ENCODE measurements at places on chromosomes 2 and 18.
A peak's percentile ranks its signal among the peaks of the same experiment; 100 is the strongest.

DNA sequence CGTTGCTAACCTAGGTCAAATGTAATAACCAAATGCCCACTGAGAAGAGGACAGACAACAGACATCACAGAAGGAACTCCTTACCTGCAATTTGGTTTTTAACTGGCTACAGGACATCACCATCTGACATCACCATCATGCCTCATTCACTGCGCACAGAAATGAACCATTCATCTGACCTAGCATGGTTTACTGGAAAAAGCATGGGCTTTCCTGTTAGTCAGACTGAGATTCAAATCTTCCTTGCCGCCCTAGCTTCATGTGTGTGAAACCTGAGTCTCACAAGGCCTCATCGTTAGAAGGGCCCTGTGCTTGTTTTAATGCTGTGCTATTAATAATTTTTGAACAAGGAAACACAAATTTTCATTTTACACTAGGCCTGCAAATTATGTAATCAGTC lies 1.1 kb upstream of the HIBCH start:
- peak; percentile 54 for DNase-seq

DNA sequence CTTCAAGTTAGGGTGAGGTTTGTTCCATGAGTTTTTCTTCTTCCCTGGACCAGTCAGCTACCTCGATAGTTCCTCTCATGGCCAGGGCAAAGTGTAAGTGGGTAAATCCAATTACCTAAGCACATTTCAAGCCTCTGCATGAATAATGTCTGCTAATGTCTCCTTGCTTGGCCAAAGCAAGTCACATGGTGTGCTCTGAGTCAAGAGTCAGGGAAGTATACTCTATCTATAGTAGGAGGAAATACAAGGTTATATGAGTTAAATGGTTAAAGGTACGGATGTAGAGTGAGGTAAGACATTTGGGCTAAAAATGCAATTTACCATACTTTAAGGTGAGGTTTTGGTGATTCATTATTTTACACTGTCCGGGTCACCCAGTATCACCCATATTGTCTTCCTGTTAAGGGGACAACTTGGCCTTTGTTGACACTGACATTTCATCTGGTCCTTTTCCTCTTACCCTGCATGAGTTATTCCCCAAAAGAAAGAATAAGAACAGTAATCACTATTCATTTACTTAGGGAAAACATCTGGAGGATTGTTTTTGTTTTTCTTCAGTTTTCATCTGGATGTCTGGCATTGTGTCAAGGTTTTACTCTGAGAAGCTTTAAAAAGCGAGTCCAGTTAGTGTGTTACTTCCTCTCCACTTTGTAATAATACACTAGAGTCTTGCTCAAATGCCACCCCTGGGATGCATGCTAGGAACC lies 405.5 kb downstream of the RND3 start:
- no peak for DNase-seq

GRCh38 chr18:63859781-63860475 lies 27.6 kb upstream of the SERPINB2 start:
- no peak for DNase-seq

GRCh38 chr2:55779459-55780421 lies 86.1 kb upstream of the PNPT1 start:
- DNase-seq = no peak

DNA sequence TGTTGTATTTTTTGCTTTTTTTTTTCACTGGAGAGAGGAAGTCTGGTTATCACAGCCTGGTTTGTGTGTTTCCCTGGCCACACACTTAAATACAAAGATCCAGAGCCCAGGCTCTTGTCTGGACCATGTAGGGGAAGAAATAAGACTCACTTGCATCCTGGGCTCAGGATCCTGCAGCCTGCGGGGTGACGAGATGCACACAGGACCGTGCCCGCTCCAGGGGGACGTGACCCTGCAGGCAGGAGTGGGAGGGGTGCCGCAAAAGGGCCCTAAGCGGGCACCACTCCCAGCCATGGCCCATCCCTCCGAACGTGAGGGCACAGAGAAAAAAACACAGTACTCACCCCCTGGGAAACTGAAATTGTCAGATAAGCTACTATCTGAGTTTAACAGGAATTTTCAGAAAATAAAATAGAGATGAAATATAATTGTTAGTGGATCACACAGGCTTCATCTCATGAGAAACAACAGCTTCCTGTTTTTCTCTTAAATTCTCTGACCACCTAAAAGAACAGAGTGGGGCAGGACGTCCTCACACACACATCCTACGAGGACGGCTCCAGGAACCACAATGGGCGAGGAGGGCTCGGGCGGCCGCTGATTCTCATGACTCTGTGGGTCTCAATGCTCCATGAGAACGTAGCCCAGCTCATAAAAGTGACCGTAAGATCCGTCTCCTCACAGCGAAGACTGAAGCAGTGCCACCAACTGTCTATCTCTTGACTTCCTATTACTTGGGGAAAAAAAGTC lies 142.6 kb upstream of the ALKAL2 start:
- no peak for DNase-seq

- no peak for DNase-seq
These were observed 17.3 kb downstream of the ALPK2 start for GRCh38 chr18:58611395-58612131.

DNA sequence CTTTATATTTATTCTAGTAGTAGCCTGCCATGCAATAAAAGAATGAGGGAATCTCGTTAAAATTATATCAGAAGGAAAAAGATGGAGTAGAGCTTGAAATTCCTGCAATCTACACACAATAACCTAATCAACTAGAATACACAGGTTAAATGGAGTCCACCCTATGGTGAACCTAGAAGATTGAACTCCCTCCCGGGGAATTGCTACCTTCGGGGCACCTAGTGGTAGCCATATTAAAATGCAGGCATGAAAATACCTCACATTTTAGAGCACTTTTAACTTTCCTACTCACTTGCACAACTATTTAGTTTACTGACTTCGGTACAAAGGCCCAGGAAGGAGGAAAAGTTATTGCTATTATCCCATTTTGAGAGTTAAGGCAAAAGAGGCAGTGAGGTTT lies 174.5 kb downstream of the SS18 start:
- no peak for DNase-seq

DNA sequence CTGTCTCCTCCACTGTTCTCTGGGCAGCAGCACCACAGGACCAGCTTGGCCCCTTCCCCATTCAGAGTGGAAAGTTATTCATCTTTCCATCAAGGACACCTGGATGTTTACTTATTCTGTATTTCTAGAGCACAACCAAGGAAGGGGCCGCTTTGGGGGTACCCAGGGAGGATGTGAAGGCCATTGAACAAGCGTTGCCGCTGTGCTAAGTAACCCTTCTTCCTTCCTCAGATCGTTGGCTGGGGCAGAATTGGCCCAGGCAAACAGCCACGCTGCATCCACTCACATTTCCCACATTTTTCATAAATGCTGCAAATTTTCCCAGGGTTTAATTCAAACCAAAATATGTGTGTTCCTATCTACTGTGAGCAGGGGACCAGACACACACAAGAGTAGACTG lies 76.2 kb upstream of the NPAS2 start:
- no peak for DNase-seq

GRCh38 chr2:239884875-239885274 lies 140.3 kb downstream of the NDUFA10 start:
- DNase-seq = no peak

DNA sequence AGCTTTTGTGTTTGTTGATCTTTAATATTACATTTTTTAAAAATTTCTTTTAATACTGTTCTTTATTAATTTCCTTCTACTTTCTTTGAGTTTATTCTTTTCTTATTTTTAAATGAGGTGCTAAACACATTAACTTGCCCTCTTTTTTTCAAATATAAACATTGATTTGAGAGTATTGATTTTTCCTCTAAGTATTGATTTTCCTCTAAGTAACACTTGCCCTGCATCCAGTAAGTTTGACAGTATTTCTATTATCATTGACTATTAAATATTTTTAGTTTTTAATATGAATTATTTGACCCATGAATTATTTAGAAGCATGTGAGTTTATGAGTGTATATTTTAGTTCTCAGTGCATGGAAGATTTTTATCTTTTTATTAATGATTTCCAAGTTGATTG lies 337.0 kb upstream of the RAB12 start:
- no peak for DNase-seq

DNA sequence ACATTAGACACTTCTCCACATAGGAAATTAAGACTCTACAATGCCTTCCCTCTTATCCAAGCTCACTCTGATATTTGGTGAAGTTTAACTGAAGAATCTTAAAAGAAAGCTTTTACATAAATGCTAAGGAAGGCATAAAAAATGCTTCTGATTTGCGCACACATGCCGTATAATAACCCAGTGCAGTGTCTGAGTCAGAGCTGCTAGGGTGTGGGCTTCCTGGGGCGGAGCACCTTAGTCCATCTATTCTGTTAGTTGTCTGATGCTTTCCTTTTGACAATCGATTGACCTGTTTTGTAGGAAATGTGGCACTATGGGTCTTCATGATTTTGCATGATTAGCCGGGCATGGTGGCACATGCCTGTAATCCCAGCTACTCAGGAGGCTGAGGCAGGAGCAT lies 231.5 kb downstream of the AFF3 start:
- DNase-seq = no peak

DNA sequence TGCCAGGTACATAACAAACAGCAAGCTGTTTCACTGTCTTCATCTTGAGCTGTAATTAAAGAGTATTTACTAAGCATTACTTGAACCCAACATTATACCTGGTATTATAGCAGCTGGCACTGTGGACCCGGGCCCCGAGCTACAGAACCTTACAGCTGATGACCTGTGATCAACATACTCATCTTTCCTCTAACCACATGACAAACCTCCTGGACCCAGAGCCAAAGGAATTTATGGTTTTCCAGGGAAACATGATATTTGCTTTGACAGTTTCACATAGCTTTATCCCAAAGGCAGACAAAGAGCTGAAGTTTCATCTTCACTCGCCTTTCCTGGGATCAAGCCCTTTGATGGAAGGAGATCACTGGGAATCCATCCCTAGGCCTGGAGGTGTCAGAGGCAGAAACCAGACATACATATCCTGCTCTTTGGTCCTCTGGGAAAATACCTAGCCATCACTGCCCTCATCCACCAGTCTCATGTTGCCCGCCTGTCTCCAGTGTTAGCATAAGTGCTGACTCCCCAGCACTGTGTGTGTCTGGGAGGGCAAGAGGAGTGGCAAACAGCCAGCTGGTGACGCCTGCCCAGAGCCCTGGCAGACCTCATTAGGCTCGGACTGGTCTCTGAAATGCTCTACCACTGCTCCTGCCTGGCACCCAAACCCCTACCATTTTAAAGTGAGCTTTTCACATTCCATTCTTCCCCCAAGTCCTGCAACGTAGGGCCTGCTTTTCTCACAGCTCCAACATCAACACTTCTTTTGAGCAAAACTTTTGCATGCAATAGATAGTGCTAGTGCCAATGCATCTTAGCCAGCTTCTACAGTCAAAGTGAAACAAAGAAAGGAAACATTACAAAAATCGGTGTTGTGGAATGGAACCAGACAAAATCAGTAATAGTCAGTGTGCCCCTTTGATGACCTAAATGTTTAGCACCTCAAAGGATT lies 138.8 kb upstream of the CTAGE1 start:
- DNase-seq = no peak

GRCh38 chr2:142974288-142975024 lies 97.0 kb downstream of the KYNU start:
- no peak for DNase-seq

DNA sequence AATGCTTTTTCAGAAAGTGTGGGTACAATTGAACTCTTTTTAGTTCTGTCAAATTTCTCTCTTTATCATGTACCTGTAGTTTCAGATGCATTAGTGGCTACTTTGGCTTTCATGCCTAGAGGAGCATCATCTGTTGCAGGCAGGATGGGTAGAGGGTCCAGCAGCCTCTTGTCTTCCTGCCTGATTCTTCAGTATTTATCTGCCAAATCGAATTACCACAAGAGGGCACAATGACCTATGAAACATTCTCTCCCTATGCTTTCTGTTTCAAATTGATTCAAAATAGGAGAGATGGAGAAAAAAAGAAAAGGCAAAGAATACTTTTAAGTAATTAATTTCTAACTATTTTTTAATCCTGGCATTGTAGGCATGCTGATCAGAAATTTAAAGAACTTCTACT lies 477.2 kb downstream of the TRIB2 start:
- DNase-seq = no peak

DNA sequence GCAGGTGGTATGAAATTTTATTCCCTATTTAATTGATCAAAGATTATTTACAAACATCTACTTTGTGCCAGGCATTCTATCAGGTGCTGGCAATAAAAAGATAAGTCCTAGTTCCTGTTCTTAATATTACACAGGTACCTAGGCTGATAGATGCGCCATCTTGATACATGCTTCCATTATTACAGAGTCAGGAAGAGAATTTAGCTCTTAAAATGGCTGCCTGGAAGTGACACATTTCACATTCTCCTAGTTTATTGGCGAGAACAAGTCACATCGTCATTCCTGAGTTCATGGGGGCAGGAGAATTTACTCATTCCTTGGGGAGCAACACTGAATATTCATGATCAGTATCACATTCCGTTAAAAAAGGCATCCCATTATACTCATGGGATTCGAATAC lies 1.1 kb upstream of the DARS1 start:
- DNase-seq = no peak

DNA sequence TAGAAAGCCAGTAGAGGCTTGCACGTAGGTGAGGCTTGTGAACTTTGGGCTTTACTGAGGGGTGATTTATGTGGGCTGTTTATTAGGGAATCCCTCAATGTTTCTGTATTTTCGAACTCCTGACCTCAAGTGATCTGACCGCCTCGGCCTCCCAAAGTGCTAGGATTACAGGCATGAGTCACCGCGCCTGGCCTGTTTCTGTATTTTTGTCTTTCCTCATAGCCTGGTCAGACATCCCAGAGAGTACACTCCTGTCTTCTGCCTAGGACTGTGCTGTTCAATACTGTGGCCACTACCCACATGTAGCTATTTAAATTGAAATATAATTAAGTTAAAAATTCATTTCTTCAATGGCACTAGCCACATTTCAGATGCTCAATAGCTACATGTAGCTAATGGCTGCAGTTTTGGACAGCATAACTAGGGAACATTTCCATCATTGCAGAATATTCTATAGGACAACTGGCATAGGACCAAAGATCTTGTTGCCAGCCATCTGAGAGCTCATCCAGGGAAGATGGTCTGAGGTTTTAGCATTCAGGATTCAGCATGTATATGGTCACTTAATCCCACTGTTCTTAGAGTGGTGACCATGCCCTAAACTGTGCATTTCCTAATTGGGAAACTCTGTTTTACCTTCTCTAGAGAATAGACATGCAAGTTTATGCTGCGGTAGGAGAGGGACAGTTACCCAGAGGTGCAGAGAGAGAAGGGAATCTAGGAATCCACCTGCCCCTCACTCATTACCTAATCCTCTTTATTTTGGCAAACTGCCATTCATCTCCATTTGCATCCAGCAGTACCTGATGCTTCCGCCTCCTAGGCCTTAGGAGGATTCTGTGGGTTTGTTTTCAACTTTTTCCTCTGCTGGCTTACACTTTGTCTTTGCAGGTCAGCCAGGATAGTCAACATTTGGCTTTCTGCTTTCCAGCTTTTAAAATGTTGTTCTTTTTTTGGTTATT lies 64.4 kb downstream of the LCLAT1 start:
- no peak for DNase-seq

DNA sequence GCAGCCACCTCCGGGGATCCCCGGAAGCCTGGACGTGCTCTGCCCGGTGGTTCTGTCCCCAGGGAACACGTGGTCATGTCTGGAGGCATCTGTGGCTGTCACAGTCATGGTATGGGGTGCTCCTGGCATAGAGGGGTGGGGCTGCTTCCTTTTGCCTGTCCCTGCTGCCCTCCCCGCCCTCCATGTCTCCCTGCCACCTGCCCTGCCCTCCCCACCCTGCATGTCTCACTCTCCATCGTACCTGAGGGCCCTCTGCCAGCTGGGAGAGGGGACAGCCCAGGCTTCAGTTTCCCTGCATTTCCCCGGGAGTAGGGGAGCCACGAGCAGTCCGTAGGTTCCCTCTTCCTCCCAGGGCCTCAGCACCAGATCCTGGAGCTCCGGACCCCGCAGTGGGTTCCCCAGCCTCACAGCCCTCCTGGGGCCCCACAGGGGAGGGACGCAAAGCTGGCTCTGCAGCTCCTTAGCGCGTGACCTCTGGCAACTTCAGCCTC lies 90.0 kb upstream of the CTDP1 start:
- no peak for DNase-seq

All from activated CD4-positive, alpha-beta T cell treated with anti-CD3 and anti-CD28 coated beads, Interleukin-2, amount 50 U/mL, for 48 hours (primary cell).